ENCODE measurements at places on chromosomes 16 and 17.

DNA sequence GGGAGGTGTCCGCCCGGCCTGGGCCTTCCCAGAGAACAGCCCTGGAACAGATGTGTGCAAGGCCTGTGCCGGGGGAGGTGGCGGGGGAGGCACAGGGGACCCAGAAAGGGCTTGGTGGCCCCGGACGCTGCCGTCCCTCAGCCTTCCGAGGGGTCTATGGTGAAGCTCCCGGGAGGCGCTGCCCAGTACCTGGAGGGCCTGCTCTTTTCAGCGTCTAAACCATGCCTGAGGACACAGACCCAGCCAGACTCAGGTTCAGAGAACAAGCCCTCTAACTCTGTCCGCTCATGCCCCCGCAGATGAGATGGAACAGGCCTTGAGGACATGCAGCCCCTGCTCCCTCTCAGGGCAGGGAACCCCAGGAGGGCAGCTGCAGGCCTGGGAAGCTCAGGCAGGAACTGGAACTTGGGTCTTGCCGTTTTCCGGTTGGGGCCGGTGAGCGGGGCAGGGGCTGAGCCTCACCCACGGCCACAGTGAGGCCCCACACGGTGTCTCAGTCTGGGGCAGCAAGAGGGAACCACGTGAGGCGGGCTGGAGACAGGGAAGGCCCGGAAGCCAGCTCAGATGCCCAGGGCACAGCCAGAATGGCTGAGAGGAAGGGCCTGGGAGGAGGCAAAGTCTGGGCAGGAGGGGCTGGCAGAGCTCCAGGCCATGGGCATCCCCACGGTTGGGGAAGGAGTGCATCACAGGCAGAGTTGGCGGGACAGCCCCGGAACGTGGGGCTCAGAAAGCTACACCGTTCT is 12.5 kb downstream of the SLC16A3 start:
- peak; percentile 37 for DNase-seq

- no peak for DNase-seq
Measured at GRCh38 chr16:80350061-80350460, 190.7 kb upstream of the DYNLRB2 start.

- DNase-seq: no peak
Measured at GRCh38 chr16:64269756-64270155, 852.1 kb downstream of the CDH11 start.

DNA sequence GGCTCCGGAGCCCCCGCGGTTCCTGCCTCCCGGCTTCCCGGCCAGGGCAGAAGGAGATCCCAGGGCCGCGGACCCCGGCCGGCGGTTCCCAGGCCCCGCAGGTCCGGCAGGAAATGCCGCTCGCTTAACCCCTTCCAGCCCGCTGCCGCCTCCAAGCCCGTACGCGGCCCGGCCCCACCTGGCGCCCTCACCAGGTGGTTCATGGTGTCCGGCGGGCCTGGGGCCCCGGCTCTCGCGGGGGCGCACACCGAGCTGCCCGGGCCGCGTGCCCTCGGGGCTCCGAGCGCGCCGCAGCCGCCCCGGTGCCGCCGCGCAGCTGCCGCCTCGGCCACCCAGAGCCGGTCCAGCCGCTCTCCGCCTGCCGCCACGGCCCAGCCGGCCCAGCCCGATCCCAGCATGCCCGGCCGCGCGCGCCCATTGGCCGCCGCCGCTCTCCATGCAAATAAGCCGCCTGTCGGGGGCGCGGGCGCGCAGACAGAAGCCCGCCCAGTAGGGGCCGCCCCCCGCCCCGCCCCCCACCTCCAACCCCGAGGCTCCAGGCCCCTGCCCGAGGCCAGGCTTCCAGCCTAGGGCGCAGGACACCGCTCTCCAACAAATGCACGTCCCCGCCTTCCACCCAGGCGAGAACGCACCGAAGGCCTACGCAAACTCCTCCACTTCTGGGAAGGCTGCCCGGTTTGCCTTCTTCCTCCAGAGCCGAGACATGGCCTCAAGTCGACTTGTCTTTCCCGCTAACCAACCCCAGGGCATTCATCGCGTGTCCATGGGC is at the start of gene BCAR1:
Gene BCAR1 (minus strand): TSS at position 345 of the 769 bp plus-strand sequence. CDS start 142 bp downstream, at position 203.
- peak; percentile 91 for DNase-seq

- DNase-seq: no peak
Measured at GRCh38 chr17:78151514-78152008, 5.4 kb downstream of the C17orf99 start.

DNA sequence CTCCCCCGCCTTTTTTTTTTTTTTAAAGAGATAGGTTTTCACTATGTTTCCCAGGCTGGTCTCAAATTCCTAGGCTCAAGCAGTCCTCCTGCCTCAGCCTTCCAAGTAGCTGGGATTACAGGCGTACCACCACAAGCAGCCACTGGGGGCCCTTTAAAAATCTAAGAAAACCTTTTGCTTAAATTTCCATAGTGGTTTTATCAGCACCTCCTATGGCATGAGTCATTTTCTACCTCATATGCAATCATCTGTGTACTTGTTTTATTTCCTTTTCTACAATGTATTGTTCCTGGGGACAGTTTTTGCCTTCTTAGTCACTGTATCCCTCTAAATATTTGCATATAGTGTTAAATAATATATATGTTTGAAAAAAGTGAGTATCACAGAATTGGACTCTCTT is 29.2 kb downstream of the GNA13 start:
- peak; percentile 17 for DNase-seq

DNA sequence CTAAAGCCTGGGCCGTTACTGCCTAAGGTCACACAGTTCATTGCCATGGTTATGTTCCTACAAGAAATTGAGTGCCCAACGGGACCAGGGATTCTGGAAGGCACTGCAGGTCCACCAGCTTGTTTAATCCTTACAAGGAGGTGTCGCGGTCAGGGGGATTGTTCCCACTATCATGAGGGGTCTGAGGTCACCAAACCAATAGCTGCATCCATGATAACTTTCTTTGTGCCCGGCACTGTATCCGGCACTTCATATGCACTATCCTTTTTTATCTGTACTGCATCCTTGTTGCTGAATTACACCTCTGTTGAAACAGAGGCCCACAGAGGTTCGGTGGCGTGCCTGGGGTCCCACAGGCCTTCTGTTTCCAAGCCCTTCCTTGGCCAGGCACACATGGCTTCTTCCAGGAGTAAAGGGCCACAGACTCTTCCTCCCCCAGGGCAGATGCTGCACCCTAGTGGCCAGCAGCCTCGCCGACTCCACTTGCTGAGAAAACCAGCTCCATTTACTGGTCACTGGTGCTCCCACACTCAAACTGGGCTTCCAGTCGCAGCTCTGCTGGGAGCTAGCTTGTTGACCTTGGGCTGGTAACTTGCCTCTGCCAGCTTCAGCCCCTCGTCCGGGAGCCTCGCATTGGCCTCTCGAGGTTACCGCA is 82.0 kb upstream of the PLCG2 start:
- DNase-seq: peak; percentile 43

GRCh38 chr16:65743558-65743957 is 621.7 kb upstream of the CDH11 start:
- DNase-seq: no peak

DNA sequence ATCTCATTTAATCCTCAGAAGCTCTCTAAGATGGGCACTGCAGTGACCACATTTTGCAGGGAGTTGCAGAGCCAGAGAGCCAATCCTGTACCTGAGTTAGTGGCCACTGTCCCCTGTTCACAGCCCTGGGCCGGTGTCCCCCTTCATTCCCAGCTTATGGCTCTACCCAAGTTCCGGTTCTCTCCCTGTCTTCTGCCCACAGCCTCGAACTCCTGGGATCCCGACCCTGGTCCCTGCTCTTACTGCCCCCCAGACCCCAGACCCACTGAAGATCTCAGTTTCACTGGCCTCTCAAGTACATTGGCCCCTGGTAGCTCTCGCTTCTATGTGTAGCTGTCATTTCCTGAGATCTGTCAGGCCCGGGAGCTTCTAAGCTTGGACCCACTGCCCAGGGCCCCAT is 12.2 kb downstream of the ASGR2 start:
- DNase-seq: no peak

- no peak for DNase-seq
Measured at GRCh38 chr17:60253048-60253447, 103.3 kb downstream of the CA4 start.

- no peak for DNase-seq
Measured at GRCh38 chr16:86467490-86467889, 42.8 kb upstream of the FOXF1 start.

- no peak for DNase-seq
Measured at GRCh38 chr17:54937426-54937825, 31.0 kb downstream of the COX11 start.

- no peak for DNase-seq
Measured at GRCh38 chr16:22232277-22233036, 26.4 kb downstream of the EEF2K start.

DNA sequence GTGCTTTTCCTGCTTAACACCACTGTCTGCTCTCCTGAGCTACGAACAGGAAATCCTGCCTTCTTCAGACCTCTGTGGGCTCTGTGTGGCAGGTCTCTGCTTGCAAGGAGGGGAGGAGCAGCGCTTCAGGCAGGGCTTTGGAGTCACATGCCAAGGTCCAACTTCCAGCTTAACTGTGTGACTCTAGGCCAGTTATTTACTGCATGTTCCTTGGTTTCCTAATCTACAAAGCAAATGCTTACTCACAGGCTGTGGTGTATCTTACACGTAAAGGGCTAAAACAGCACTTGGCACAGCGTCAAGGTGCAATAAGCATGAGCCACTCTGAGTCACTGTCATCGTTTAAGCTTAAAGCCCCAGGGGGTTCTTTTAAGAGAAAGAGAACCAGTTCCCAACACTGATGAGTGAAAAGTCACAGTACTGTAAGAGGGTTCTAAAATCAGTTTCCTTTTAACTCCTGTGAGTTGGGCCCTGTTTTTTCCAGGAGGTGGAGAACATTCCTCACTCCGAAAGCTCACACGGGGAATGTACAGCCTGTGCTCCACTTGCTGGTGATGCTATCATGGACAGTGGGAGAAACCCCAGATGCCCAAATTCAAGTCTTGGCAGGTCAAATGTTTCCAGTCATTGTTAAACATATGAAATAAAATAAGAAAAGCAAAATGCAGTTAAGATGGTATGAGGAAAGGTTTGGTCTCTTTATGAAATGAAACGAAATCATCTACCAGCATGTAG is 54.1 kb upstream of the BCAR1 start:
- DNase-seq: no peak

DNA sequence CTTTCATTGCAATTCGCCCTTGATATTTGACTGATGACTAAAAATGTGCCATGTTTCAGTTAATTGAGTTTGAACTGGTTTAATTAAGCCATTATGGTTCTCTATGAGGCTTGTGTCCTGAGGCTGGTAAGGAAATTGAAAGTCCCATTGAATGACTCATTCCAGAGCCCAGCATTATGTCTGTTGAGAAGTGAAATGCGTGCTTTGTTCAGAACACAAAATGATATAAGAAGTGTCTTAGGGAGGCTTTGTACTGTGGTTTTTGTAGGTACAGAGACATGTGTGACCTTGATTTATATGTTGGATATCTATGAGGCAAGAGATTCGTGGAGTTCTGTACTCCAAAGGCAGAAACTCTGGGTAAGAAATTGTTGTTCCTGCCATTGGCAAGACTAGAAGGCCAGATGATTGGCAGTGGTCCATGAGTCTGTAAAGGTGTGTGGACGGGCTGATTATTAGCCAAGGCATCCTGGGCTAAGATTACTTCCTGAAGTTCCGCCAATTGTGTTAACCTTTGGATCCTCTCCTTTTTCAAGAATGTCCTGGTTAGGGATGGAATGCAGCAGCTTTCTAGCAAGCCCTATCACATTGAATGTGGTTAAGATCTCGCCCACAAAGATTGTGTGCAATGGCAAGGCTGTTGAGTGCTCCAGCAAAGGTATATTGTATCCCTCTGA is 103.7 kb downstream of the NPIPB5 start:
- DNase-seq: no peak

DNA sequence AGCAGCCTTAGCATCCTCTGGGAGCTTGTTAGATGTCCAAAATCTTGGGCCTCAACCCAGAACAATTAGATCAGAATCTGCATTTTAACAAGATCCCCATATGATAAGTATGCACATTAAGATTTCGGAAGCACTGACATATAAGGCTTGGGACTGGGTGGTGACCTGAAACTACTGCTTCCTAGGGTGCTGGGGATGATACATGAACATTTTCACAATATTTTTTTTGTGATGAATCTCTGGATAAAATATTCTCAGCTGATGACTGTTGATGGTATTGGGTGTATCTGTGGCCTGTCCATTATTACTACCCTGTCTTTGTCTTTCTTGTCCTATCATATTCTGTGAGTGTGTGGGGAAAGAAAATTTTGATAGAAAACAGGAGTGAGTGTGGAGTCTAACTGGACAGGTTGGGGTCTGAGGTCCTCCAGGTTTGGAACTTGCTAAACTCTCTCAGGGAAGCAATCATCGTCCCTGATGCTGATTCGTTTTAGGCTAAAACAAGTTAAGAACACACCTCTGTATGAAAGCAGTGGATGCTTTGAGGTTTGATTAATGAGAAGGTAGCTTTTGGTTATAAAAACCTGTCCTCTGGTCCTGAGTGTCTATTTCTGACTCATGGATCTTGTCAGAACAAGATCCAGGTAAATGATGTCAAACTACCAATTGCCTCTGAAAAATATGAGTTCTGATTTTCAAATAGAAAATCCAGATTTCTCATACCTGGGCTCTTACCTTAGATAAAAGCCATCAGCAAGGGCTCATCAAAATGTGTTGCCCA is 23.2 kb downstream of the KRT23 start:
- DNase-seq: no peak

DNA sequence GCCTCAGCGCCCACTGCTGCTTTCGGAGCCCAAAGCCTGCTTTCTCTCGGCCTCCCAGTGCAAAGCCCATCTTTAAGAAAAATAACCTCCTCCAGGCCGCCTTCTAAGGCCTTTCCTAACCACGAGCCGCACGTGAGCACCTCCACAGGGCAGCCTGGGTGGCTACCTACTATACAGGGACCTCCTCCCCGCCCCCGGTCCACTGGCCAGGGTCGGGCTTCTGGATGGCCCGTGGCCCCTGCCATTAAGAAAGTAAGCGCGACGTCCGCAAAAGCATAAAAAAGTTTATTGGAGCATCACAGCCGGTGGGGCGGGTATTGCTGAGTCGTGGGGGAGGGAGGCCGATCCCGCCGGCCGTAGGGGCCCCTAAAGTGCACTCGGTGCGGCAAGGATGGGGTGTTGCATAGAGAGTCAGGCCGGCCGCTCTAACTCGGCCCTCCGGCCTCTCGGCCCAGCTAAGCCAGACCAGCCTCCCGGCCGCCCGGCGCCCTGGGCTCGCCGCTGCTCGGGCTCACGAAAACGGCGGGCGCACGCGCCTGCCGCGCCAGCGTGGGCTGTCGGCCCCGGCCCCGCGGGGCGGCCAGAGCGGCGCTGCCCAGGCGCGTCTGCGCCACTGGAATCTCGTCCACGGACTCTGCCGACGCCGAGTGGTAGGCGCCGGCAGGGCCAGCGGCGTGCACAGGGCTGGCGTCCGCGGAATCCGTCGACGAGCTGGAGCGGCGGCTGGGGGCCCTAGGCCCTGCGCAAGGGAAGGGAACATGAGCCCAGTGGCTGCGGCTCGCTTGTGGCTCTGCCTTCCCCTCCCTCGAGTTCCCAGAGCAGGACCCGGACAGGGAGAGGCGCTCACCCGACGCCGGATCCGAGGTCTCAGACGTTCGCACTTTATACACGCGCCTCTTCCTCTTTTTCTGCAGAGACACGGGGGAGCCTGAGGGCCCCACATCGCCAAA is 1.1 kb upstream of the TPPP3 start:
- no peak for DNase-seq

GRCh38 chr17:7444682-7445618 is at the start of gene CHRNB1:
Gene CHRNB1, plus strand, starts transcription at chr17:7445061. Its CDS starts 67 bp downstream, at chr17:7445128.
- peak; percentile 58 for DNase-seq

Measured in SK-N-DZ (cell line).